ENCODE measurements at places on chromosomes 4 and X.

GRCh38 chr4:41319553-41319952 lies 62.8 kb downstream of the UCHL1 start:
- no peak for DNase-seq

GRCh38 chrX:134794692-134795091 lies 136.4 kb upstream of the PLAC1 start:
- no peak for DNase-seq

DNA sequence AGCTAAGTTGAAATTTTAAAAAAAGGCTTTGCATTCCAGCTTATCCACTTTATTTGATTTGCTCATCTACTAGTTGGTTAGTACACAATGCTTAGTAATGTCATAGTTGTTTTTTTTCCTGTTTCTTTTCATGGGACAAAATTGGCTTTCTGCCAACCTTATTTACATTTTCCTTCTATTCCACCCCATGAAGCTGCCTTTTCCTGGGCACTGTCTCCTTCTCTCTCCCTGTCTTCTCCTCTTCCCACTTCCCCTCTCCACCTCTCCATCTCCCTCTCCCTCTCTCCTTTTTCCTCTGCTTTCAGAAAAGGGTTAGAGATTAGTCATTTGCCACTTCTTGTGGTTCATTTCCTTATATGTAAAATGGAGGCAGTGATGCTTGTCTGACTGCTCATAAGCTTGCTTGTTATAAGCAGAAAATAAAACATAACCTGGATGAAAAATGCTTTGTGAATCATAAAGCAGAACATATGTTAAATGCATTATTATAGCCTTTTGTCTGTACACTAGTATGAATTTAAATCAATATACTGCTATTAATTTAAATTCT lies 181.9 kb downstream of the CEP135 start:
- no peak for DNase-seq

GRCh38 chr4:75180790-75181776 lies 248.2 kb downstream of the PARM1 start:
- DNase-seq: no peak

DNA sequence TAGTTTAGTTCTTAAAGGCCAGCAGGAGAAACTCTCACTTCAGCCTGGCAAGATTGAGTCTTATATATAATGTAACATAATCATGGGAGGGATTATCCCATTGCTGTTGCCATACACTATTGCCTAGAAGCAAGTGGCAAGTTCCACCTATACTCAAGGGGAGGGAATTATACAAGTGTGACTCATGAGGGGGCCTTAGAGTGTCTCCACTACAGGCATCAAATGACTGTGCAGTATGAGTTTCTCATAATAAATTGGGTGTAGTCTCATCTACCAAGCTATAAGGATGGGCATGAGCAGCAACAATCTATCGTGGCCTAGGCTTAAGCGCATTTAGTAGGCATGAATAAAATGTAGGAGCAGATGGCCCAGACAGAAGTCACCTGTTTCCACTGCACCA lies 89.1 kb upstream of the C1GALT1C1 start:
- DNase-seq: no peak

DNA sequence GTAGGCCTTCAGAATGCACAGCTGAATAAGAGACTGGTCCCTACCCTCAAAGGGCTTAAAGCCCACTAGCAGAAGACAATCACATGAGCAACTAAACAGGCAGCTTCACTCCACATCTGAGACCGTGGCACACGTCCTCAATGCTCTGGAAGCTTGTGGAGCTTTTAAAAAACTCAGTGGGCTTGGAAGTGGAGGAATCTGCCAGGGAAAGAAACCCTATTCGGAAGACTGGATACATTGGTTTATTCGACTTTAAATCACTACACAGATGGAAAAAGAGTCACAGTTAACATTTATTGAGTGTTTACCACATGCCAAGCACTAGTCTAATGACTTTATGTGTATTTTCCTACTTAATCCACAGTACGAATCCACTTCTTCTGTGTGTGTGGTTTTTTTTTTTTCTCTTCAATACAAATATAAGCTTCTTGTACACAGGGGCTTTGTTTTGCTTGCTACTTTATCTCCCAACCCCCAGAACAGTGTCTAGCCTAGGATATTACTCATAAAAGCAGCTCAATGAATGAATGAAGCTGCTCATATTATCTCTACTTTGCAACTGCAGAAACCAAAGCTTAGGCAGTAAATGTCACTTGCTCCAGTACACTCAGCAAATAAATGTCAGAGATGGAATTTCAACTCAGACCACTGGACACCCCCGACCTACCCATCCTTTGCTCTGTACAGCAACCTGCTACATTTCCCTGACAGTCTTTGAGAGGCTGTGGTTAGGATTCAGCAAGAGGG lies 137.7 kb downstream of the LDB2 start:
- DNase-seq: no peak

DNA sequence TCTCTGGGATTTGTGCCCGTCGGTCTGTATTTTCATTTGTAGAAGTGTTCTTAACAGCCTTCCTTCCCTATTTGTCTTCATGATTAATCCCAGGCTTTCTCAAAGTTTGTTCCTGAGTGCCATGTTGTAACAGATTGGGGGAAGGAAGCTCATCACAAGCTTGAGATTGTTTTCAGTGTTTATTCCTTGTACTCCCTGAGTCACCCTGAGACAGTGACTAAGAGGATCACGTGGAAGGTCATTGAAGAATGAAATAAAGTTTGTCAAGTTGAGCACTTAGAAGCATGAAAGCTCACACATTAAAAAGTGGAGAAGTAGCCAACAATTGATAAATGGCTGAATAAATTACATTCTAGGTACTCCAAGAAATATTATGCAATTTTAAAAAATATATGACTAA lies 153.5 kb upstream of the FAM241A start:
- no peak for DNase-seq

DNA sequence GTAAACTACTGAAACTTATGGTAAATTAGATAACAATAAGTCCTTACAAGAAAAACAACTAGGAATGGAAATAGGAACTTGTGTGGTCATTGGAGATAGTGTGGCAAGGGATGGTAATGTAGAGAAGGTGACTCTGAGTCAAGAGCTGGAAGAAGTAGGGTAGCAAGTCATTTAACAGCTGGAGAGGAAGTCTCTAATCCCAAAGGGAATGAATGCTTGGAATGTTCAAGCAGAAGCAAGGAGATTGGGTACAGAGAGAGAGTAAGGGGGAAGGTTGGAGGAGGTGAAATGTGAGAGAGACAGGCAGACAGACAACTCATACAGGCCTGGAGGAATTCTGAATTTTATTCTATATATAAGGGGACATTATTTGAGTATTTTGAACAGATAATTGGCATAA lies 260.6 kb upstream of the MAD2L1 start:
- DNase-seq: no peak
